ENCODE measurements at places on chromosomes 4 and X.

DNA sequence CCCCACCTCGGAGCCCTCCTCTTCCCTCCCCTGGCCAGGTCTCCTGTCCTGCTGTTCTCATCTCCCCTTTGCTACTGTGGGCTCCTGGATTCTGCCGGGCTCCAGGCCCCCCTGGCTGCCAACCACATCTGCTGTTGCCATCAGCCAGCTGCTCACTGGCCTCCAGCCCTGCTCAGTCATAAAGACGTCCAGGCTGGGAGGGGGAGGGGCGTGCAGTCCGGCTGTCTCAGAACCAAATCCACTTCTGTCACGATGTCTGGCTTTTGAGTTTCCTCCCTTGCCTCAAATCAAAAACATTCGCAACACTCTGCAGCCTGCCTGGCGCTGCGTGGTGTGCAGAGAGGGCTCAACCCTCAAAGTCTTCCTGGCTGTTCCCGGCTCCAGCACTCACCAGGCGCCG is 7.1 kb downstream of the RASL11B start:
- DNase-seq = no peak

GRCh38 chr4:152581536-152582160 is 45.8 kb upstream of the FBXW7 start:
- no peak for DNase-seq

- DNase-seq = no peak
These were observed 48.5 kb downstream of the FSTL5 start for GRCh38 chr4:162115333-162115732.

DNA sequence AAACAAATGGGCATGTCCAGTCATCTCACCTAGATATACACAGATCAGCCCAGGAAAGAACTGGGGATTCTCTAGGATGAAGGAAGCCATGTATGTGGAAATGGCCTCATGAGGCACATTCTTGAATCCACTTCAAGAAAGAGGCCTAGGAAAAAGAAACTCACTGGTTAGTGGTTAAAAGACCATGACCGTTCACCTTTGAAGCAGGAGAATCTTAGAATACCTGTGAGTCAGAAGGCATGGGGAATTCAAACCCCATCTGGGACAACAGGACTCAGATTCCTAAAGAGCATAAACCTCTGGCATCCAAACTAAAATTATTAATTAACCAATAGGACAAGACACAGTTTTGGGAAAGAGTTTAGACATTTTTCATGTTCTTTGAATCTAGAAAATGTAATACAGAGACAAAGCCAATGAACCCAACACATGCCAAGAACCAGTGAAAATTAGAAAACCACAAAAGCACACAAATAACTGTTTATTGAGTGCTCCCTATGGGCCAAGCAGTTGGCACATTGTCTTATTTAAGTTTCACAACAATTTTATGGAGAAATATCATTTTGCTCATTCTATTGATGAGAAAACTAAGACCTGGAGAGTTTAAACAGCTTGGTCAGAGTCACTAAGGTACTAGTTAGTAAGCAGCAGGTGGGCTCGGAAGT is 97.5 kb downstream of the NPNT start:
- no peak for DNase-seq

GRCh38 chrX:40887476-40887875 is 152.1 kb upstream of the MED14 start:
- DNase-seq = no peak

- no peak for DNase-seq
These were observed 2.9 kb downstream of the LRPAP1 start for GRCh38 chr4:3529363-3529762.

- no peak for DNase-seq
These were observed 386.2 kb downstream of the RAB28 start for GRCh38 chr4:13097971-13098370.

DNA sequence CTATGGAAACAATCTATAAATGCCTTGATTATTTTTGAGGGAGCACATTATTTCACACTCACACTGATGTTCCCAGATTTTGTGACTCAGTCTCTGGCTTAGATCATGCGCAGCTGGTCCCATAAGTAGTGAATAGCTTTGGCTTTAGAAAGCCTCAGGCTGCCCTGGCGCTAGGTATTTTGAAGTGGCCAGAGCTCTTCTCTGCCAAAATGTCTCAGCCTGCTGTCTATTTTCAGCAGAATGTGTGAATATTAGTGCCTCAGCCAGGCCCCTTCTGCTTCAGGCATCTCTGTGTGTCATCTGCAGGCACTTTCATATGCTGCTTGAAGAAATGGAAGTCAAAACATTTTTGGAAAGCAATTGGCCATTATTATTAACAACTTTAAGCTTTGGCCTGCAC is 931.0 kb upstream of the INTU start:
- DNase-seq = no peak

- no peak for DNase-seq
These were observed 146.0 kb downstream of the TBL1X start for GRCh38 chrX:9610771-9611392.

DNA sequence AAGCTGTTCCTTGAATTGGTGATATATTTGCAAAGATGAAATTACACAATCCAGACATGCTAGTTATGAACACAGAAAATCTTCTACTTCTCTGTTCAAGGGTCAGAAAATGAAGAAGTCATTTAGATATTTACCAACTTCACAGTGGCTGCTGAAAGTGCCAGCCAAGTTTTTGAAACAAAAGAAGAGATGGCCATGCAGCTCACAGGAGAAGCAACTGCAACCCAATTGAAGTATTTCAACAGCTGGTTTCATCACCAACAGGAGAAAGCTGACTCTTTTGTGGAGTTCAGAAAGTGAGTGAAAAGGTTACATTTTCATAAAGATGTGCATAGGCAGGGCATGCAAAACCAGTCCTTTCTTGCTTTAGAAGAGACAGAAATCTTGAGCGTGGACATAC is 70.1 kb upstream of the LSM6 start:
- no peak for DNase-seq
